ENCODE measurements at places on chromosomes 6 and 20.

- DNase-seq: no peak
Measured at GRCh38 chr6:151948002-151948743, 140.7 kb downstream of the ESR1 start.

DNA sequence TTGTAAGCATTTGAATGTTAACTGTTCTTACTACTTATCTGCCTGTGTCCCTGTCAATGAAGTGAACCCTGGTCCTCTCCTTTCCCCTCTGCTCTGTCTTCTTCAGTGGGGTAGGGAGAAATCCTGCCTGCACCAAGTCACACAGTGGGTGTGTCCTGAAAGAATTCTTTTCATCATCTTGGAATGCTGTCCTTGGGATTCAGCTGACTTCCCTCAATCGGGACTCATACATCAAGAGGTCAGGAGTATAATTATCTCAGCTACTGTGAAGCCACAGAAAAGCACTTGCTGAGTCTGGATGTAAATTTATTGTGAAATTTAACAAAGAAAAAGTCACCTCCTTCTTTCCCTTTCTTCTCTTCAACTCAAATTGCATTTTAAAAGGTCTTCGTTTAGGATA is 328.5 kb downstream of the SOX4 start:
- no peak for DNase-seq

DNA sequence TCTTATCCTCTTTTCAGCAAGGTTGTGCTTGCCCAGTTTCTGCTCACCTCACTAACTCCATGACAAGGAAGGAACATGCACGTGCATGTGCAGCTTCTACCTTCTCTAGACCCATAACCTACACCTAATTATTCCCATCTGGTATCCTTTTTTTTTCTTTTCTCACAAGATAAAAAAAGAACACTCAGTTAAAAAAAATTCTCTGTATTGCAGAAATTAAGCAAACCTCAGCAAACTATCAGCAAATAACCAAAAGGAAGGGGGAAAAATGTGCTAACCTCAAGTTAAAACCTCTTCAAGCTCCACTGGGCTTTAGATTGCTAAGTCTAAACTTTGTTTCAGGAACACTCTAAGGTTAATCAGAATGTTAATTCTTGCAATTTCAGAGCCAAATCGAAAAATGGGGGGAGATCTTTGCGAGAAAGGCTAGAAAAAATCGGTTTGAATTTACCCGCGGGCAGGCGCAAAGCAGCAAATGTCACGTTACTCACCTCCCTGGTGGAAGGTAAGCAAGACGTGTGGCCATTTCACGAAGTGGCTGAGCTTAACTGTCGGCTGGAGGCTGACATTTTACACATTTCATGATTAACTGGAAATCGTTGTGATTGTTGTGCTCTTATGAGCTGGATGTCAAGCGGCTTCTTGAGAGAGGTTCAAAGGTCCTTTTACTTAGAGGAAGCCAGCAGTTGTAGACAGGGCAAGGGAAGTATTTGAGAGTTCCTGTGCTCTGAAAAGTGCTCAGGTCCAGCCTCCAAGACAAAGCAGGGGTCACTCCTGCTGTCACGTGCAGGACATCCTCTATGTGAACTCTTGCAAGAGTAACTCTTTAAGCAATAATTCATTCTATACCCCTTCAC is 19.1 kb downstream of the TFAP2B start:
- no peak for DNase-seq

DNA sequence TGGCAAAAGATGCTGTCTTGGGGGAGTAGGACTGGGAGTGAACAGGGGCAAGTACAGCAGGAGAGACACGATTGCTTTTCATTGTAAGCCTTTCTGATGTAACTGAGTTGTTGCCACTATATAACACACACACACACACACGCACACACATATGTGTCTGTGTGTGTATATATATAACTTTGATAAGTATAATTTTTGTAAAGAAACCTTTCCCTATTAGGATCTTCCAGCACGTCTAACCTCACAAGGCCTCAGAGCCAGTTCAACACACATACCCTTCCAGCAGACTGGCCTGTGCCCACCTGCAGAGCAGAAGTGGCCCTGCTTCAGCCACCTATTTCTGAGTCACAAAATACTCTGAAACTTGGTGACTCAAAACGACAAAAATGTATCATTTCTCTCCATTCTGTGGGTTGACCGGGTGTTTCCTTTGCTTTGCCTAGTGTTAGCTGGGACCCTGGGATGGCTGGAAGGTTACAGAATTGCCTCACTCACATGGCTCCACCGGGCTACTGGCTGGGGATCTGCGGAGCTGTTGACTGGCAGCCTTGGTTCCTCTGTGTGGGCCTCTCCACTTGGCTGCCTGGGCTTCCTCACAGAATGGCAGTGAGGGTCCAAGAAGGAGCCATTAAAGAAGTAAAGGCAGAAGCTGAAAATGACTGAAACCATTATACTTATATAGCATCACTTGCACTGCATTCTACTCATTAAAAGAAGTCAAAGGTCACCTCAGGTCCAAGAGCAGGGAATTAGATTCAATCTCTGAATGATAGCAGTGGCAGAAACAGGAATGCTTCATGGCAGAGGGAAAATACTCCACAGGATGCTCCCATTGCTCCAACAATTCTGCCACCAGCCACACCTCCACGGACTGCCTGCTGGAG is 126.4 kb downstream of the BANF2 start:
- DNase-seq: no peak

- peak; percentile 27 for DNase-seq
Measured at GRCh38 chr6:112029045-112029822, 24.7 kb upstream of the CCN6 start.

DNA sequence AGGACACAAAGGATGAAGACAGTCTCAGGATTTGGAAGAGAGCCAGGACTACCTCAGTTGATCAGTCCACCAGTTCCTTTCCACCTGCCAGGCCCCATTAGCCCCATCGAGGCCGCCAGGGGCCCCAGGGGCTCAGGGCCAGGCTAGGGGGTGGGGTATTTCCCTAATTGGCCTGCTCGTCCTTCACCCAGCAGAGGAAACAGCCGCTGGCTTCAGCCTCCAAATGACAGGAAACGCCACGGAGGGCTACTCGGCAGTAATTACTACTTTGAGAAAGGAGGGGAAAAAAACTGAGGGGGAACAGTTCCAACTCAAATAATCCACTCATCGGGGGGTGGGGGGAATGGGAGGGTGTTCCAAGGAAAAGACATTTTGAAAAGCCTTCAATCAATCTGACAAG is 42.7 kb downstream of the MAFB start:
- no peak for DNase-seq

DNA sequence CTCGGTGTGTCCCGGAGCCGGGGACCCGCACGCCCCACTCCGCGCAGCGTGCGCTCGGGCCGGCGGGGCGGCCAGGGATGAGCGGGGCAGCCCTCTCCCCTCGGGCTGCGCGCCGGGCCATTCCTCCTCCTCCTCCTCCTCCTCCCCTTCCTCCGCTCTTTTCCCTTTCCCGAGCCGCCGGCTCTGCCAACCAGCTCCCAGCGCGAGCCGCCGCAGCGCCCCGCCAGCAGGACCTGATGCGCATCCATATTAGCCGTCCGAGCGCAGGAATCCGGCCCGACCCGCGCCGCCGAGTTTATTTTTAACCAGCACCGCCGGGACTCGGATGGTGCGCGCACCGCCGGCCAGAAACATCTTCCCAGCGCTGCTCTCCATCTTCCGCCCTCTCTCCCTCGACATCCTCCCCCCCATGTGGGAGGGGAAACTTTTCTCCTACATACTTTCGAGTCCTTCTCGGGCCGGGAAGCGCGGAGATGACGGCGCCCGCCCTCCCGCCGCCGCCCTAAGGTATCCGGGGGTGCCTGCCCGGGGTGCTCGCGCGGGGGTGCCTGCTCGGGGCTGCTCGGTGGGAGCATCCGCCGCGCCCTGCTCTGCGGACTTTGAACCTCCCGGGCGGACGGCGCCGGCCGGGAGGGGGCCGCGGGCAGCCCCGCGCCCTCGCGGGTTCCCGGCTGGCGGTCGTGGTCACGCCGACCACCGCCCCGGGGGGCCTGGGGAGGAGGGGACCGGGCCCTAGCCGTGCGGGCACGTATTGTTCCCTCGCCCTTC is 619 bp downstream of the RREB1 start:
- DNase-seq: no peak

GRCh38 chr20:53685070-53685595 is 91.5 kb upstream of the ZNF217 start:
- DNase-seq: no peak

GRCh38 chr6:128532136-128532535 is 11.7 kb upstream of the PTPRK start:
- no peak for DNase-seq

DNA sequence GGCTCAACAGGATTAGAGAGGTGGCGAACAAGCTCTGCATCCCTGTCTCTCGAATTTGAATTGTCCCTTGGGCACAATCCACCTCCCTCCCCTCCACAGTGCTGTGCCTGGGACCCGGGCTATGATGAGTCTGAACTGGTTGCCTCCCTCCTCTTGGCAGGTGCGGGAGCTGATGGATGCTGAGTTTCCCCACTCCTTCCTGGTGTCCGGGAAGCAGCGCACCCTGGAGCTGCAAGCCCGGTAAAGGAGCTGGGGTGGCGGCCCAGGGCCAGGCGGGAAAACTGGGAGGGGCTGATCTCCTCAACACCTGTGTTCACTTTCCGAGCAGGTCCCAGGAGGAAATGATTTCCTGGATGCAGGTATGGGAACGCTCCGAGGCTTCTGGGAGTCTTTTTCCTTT is 14.9 kb downstream of the FGD2 start:
- no peak for DNase-seq

DNA sequence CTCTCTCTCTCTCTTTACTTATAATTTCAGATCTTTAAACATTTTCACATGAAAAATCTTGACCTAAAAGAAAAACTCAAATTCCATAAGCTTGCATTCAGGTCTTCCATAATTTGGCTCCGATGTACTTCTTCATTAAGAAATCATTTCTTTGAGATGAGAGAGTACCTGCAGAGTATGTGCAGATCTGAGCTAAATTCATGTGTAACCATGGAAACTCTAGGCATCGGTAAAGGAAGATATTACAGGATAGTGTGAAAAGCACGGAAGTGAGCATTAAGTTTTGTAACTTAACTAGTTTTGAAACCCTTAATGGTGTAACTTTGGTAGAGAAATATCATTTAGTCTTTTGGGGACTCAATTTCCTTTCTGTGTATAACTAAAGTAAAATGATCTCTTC is 295.9 kb upstream of the SOX4 start:
- DNase-seq: no peak

DNA sequence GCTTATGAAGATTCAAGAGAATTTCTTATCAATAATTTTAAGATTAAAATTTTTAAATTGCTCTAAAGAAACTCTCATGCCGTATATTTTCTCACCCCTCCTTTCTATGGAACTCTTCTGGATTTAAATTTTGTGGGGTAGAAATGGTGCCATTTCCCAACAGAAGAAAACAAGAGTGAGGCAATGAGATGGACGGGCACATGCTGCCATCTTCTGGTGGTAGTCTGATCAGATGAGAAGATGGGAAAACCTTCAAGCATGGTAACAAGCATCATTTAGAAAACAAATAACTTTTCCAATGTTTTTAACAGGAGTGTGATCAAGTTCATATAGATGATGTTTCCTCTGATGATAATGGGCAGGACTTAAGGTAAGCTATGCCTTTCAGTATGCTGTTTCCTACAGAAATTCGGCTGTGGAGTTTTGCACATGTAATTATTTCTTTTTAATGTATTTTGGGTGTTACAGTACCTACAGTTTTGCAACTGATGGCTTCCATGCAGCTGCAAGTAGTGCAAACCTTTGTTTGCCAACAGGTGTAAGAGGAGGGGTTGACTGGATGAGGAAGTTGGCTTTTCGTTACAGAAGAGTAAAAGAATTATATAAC is 271.4 kb downstream of the EYA4 start:
- no peak for DNase-seq

- no peak for DNase-seq
Measured at GRCh38 chr6:40719671-40720374, 132.7 kb upstream of the LRFN2 start.

- no peak for DNase-seq
Measured at GRCh38 chr20:19254956-19255355, 42.5 kb downstream of the SLC24A3 start.

- DNase-seq: no peak
Measured at GRCh38 chr6:148479497-148479896, 136.9 kb downstream of the SASH1 start.

- DNase-seq: no peak
Measured at GRCh38 chr20:60695226-60696000, 556.6 kb upstream of the CDH4 start.

DNA sequence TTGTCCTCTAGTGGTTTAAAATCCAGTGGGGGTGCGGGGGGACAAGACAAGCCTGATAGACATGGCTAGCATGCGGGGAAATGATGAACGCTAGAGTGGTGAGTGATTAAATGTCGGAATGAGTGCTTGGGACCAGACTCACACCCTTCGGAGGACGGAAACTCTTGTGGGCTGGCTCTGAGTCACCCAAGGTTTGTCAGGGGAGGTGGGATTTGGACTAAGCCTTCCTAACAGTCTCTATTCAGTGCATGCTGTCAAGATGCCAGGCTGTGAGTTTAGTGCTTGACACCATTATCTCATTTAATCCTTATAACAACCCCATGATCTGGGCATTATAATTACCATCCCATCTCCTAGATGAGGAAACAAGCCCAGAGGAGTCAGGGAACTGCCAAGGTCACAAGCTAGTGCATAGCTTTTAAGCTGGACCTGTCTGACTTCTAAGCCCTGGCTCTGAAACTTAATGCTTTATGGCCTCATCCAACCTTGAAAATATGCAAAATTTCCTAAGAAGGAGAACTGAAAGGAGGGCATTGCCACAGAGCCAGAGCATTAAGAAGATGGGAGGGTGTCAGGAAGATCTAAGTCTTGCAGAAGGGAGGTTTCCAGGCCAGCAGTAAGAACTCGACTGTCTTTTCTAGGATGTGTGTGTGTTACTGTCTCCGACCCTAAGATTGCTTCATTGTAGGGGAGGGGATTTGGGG is 168.7 kb upstream of the LRFN2 start:
- no peak for DNase-seq

GRCh38 chr6:166145751-166146150 is 21.9 kb downstream of the TBXT start:
- no peak for DNase-seq

GRCh38 chr20:33790566-33790965 is 20.6 kb upstream of the CHMP4B start:
- no peak for DNase-seq

DNA sequence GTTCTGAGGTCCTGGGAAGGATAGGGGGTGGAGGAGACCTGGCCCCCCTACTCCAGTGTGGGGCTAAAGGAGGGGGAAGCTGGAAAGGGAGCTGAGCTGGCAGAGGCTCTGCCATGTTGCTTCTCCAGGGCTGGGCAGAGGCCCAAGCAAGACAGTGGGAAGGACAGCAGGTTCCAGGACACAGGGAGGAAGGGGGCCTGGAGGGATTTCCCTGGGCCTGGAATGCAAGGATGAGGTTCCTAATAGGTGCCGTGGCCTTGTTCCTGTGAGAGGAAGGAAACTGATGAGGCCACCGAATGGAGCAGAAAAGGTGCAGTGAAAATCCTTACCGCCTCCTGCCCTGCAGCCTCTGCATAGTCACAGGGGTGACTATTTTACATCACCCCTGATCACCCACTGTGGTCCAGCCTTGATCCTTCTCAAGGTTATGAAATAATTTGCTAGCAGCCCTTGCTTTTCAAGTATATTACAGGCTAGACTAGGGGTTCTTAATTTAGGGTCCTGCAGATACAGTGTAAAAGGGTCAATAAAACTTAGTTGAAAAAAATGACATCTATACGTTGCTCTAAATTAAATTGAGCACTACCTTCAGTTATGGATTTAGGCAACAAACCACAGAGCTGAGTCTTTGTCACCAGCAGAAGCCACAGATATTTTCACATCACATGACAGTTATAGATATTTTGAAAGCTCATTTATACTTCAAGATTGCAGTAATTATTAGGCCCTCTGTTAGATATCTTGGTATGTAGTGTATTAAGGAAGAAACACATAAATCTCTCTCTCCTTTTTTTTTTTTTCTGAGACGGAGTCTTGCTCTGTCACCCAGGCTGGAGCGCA is 45.7 kb upstream of the RNF24 start:
- DNase-seq: no peak

All from stimulated activated CD8-positive, alpha-beta memory T cell treated with anti-CD3 and anti-CD28 coated beads, Interleukin-2, amount 100 ng/mL, for 1 hour (primary cell).